ENCODE measurements at places on chromosomes 6 and 20. TPM values are rescaled to one million over a fixed set of nuclear protein-coding genes. Genes with fewer than 3 reads are reported as not detected.

BPIFB2 gene
- not detected for total RNA-seq

MBOAT1 gene
- 34.9 TPM for total RNA-seq

DEFB124 gene
- not detected for total RNA-seq

ACSS1 gene
- total RNA-seq, result 34.5 TPM

CCM2L gene
- not detected for total RNA-seq

All from T-helper 2 cell treated with Interferon-gamma antibody and Interleukin-4, amounts not matched to agents 100 ng/mL and 5 ng/mL, for 36 hours (primary cell).